ENCODE measurements at places on chromosomes 3 and 15.

DNA sequence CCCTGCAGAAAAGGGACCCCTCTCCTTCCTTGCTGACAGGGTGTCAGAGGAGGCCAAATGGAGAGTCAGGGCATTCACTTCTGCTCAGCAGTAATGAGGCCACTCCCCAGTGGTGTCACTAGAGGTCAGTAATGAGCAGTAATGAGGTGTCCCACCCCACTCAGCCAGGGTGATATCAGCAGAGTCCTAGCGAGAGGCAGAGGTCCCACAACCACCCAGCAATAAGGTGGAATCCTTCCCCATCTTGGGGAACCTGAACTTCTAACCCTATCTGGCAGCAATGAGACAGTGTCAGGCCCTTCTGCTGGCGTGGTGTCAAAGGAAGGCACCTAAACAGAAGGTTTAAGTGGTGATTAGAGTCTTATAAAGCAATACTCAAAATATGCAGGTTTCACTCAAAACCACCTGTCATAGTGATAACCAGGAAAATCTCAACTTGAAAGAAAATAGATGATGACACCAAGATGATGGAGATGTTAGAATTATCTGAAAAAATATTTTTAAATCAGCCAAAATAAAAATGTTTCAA is 12.9 kb downstream of the OCA2 start:
- peak; percentile 50 for DNase-seq

GRCh38 chr15:97082830-97083229 is 752.3 kb downstream of the NR2F2 start:
- no peak for DNase-seq

- DNase-seq, result no peak
These were observed 153.1 kb downstream of the GMNC start for GRCh38 chr3:190709351-190709773.

GRCh38 chr3:46183330-46183729 is 24.8 kb downstream of the CCR1 start:
- no peak for DNase-seq

DNA sequence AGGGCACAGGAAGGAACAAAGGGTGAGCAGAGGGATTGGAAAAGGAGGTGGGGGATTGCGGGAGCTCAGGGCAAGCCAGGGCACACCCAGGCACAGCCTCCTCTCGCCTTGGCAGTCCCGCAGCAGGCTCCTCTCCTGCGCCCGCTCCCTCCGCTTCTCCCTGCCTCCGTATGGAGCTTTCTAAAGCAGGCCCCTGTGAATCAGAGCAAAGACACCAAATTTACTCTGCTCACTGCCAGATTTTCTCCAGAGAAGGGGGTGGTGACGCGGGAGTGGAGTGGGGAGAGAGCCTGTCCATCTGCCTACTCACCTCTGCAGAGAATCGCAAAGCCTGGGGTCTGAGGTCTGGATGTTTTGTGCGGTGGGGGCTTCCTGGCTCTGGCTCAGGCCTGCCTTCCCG is 20.0 kb downstream of the ATP2B2 start:
- DNase-seq, result no peak

DNA sequence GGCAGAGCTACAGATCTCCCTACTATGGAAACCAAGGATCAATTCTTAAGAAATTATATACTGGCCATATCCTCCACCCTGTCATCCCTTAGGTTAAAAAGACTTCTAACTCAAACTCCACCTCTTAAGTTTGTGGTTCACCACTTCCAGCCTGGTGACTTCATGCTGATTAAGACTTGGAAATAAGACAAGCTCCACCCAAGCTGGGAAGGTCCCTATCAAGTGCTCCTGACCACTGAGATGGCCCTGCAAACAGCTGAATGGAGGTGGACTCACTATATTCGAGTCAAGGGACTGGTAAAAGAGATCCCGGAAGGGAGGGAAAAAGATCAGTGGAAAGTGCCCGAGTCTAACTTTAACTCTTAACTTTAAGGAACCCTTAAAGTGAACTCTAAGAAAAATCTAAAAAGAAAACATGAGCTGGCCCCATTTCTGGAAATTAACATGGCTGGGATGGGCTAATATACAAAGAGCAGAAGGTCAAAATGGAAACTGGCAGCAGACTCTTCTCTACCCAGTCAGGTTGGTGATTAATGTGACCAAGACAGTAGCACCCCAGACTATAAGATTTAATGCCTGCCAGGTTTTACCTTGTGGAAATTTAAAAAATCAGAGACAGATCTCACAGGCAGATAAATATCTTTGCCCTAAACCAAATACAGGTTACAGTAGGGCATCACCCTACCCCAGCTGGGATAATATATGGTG is 43.9 kb downstream of the PPCDC start:
- DNase-seq, result peak; percentile 37
